Mesothelial cell of epicardium (in vitro differentiated cells): ENCODE measurements at places on chromosomes 2 and 18. TPM values are rescaled to one million over a fixed set of nuclear protein-coding genes. Genes with fewer than 3 reads are reported as not detected.

DNA sequence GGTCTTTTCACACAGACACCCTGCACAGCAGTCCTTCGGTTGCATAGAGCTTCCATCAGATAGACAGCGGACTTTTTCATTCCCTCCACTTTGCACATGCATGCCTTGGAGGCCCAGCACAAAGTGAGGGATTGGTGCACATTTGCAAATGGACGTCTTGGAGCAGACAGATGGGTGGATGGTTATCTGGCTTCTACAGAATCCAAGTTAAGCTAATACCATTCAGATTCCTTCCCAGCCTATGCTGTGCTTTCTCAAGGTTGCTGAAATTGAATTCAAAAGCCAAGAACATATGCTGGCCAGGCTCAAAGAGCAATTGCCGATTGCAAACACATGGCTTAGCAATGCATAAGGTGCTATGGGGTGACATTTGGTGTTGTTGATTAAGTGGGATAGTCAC is 186.4 kb downstream of the VAPA start:
- peaks cover 3% of the 10 kb centered on the region for H3K27me3 ChIP-seq
- no peak for DNase-seq
- H3K36me3 ChIP-seq, result peaks cover 4% of the 10 kb centered on the region

The FMNL2 gene
- 50.2 to 52.6 TPM (median 51.5 TPM) in 3 replicates for total RNA-seq

The LOXL3 gene
- total RNA-seq, result 20.3 to 26.7 TPM (median 21.9 TPM) in 3 replicates

DNA sequence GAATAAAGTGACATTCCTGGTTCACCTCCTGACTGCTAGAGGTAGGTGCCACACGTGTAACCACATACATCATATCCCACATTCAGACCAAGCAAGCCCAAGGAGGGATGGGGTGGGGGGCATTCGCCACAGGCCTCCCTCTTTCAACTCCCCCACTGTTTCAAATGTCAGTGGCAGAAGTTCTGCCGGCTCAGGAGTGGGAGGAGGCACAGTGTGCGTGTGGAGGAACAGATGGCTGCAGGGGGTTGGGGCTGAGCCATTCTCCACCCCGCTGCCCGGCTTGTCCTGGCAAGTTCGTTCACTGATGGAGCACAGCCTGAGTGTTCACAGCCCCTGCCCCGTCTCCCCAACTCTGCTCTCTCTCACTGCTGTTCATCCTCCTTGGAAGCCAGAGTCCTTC is 75.4 kb upstream of the TANC1 start:
- H3K4me3 ChIP-seq, result no peak overlapping the region
- no peaks in the 10 kb centered on the region for H3K36me3 ChIP-seq
- no peak for DNase-seq
- H3K27me3 ChIP-seq, result no peaks in the 10 kb centered on the region

- no peak for DNase-seq
- H3K27ac ChIP-seq, result no peak overlapping the region
- H3K27me3 ChIP-seq, result peaks cover 2% of the 10 kb centered on the region
- H3K36me3 ChIP-seq, result no peaks in the 10 kb centered on the region
- H3K4me3 ChIP-seq, result no peak overlapping the region
These were observed 145.4 kb upstream of the PIK3C3 start for GRCh38 chr18:41809652-41810051.

DNA sequence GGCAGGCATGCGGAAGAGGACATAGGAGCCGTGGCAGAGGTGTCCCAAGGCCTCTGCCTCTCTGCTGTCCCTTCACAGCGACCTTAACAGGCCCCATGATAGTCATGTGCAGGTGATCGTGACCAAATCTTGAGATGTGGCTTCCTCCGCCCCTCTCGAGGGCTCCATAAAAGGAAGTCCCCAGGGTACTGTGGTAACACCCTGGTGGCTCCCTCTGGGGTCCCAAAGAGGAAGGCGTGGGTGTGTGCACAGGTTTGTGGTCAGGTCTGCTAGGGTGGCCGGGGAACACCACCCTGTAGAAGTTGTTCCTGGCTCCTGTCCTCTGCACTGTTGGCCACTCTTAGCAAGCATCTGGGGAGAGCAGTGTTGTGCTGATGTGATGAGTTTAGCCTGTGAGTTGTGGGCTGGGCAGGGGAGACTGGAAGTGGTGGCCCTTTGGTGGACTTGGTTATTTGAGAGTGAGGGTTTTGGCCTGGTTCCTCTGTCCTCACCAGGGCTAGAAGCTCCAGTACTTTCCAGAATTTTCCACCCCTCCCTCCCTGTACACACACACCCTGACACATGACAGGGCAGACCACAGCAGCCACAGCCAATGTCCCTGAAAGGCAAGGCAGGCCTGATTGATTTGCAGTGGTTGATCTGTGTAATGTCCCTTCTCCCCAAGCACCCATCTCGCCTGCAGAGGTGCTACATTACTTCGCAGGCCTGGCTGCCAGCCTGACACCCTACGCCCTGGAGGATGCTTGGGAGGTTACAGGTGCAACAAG is 68.9 kb upstream of the BOD1L2 start:
- H3K36me3 ChIP-seq, result no peaks in the 10 kb centered on the region
- H3K4me1 ChIP-seq, result no peaks in the 10 kb centered on the region
- no peak for DNase-seq
- H3K27ac ChIP-seq, result no peak overlapping the region
- no peak overlapping the region for H3K4me3 ChIP-seq

The MATN3 gene
- total RNA-seq, result 1.6 to 2.7 TPM (median 2.1 TPM) in 3 replicates
